ENCODE measurements at places on chromosomes 5 and 9. TPM values are rescaled to one million over a fixed set of nuclear protein-coding genes. Genes with fewer than 3 reads are reported as not detected.

- DNase-seq = no peak
Measured at GRCh38 chr9:7164440-7165330, 406.9 kb downstream of the KDM4C start.

- DNase-seq = peak; percentile 93
Measured at GRCh38 chr9:137034709-137035506, 3.0 kb upstream of the FUT7 start.

- DNase-seq = peak; percentile 5
Measured at GRCh38 chr9:106438928-106439327, 424.0 kb upstream of the ZNF462 start.

DNA sequence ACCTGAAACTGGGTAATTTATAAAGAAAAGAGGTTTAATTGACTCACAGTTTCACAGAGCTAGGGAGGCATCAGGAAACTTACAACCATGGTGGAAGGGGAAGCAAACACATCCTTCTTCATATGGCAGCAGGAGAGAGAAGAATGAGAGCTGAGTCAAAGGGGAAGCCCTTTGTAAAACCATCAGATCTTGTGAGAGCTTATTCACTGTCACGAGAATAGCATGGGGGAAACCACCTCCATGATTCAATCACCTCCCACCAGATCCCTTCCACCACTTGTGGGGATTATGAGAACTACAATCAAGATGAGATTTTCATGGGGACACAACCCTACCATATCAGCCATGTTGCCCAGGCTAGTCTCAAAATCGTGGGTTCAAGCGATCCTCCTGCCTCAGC lies 143.4 kb downstream of the FGF18 start:
- DNase-seq = no peak

GRCh38 chr5:53963958-53964357 lies 346.4 kb downstream of the ARL15 start:
- peak; percentile 21 for DNase-seq

GRCh38 chr5:138711087-138711486 lies 42.1 kb upstream of the CTNNA1 start:
- no peak for DNase-seq

DNA sequence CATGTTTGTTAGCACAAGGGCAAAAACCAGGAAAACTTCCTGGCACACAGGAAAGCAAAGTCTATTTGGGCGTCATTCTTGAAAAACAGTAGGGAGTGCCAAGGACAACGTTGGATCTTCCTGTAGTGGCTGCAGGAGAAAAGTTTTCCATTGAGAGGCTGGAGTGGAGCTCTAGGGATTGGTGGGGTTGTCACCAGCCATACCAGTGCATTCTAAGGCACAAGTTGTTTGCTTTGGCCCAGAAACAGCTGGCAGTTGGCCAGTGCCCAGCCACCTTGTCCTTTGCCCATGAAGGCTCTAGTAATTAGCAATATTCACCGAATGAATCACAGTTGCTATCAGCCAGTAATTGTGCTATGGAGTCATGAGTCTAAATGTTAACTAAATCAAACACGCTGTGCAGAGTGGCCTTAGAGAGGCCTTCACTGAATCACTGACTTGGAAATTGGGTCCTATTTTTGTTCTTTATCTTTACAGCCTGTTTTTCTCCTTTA lies 26.4 kb downstream of the TNFSF15 start:
- no peak for DNase-seq

DNA sequence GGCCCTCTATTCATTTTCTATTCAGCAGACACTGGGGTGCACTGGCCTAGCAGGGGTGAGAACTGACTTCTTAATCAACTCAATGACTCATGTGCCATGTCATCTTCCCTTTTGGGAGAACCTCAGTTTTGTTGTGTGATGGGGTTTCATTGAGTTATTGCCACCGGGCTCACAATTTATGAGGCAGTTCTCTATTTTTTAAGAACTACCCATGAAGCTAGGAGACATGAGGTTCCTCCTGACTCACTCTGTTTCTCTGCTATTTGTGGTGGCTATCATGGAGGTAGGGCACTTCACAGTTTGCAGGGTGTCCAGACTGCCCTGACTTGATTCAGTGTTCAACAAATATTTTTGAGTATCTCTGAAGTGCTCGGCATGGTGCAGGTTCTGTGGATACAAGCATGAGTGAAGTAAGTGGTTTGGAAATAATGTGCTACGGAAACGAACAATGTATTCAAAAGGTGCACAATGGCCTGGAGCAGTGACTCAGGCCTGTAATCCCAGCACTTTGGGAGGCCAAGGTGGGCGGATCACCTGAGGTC lies 39.3 kb downstream of the SPARC start:
- no peak for DNase-seq

DNA sequence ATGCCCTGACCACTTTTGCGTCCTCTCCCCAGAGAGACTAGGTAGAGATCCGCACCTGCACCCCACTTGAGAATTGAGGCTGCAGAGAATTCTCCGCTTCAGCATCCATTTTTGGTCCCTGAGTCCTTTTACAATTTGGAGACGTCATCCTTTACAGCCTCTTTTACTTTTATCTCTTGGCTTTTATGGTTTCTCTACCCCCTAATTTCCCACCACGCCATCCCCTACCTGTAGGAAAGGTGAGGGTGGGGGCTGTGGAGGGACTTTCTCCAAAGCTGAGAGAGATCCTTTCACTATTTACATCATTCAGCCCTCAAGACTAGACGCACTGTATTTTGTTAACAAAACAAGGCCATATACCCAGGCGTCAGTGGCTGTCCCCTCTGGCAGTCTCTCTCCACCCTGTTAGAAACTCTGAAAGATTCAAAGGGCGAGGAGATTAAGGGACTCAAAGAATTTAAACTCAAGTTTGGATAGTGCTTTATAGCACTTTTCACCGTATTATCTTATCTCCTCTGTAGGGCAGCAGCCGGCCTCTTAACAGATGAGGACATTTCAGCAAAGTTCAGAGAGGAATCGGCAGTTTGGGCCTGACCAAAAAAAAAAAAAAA lies 1.7 kb downstream of the MSX2 start:
- no peak for DNase-seq

GRCh38 chr5:105816961-105817360 lies 1853.8 kb downstream of the EFNA5 start:
- no peak for DNase-seq

GRCh38 chr5:111765613-111766571 lies 8.9 kb upstream of the NREP start:
- no peak for DNase-seq

DNA sequence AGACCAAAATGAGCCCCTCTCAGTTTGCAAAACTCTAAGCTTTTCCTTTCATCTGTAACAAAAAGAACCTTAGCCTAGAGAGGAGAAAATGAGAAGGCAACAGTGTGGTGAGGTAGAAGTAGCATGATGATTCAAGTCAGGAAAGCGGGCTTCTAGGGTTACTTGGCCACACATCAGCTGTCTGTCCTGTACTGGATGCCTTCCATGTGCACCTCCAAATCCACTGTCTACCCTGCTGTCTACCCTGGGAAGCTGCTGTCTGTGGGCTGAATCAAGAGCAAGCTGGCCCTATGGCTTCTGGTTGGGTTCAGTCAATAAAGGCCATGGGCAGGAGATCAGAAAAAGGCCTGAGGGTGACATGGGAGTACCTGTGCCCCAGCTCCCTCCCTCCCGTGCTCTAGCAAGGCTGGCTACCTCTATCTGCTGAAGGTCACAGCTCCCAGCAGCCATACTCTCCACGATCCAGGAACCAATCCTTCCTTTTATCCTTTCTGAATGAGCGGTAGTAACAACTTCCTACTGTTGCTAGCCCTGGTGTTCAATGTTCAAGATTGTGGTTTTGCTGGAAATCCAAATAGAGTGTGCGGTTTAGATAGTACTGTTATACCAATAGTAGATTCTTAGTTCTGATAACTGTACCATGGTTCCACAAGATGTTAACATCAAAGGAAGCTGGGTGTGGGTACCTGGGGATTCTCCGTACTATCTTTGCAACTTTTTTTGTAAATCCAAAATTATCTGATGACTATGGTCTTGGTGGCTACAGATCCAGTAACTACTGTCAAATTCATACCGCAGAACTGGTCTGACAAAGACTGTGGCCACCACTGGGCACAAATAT lies 191.0 kb downstream of the ESM1 start:
- DNase-seq = no peak

DNA sequence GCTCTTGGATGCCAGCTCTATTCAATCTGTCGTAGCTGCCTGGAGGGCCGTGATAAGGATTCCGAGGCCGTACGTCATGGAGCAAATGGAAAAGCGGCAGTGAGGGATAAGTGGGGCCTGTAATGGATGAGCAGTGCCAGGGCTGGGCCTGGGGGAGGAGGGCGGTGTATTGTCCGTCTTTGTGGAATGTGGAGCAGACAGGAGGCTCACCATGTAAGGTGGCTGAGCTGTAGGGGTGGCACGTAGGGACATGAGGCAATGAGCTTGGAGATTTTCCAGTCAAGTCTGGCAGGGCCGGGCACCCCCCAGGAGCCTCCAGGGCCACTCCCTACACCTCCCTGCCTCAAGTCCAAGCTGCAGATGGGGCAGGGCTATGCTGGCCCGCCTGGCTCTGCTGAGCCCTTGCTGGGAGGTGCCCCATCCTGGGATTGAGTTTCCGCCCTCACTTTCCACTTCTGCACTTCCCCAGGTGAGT lies 29.2 kb downstream of the NCS1 start:
- DNase-seq = no peak

- DNase-seq = no peak
Measured at GRCh38 chr5:98781964-98782363, 8.5 kb downstream of the RGMB start.

- DNase-seq = no peak
Measured at GRCh38 chr5:51373880-51374523, 9.2 kb upstream of the ISL1 start.

DNA sequence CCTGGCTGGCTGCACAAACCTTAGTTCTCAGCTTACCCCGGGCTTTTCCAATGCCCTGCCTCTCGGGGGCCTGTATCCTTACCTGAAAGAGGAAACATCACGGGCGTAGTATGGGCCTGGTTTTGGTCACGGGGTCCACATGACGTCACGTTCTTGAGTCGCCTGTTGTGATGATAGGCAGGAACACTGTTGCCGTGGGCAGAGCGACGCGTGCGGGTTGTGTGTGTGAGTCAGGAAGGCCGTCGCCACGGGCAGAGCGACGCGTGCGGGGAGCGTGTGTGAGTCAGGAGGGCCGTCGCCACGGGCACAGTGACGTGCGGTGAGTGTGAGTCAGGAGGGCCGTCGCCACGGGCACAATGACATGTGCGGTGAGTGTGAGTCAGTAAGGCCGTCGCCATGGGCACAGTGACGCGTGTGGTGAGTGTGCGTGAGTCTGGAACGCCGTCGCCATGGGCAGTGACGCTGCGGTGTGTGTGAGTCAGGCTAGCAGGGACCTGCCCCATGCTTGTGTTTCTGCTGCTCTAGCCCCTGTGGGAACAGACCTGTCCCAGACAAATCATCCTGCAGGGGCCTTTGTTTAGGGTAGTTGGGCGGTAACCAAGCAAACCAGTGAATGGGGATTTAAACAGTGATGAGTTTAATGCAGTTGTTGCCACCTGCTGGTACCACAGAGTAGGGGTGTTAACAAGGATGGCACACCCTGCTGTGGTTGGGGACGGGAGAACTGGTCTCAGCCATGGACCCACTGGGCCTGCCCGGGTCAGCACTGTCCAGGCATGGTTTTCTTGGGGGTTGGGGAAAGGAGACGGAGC lies 19.8 kb downstream of the TRIP13 start:
- peak; percentile 38 for DNase-seq

GRCh38 chr5:137286025-137286610 lies 213.0 kb downstream of the SPOCK1 start:
- DNase-seq = no peak

DNA sequence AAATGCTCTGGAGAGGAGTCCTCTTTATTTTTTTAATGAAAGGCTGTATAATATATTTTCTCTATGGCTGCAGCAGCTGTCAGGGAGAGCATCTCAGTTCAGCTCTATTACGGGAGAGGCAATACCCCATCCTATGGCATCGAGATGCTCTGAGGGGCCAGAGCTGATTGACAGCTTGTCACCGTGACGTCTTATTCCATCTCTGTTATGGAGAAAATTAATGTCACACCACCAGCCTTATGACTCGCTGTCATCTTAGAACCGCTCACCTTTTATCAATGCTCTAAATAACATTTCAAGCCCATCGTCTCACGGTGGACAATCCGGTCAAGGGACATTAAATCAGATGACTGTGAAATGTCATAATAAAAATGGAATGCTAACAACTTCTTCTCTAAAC lies 273.5 kb downstream of the SLF1 start:
- no peak for DNase-seq

ARSI gene
- 6.9 TPM for total RNA-seq

CD14 gene
- total RNA-seq = not detected

SLIT3 gene
- 0.59 TPM for total RNA-seq

HTR1A gene
- 4.7 TPM for total RNA-seq

CCDC187 gene
- total RNA-seq = not detected

FOXD4L5 gene
- total RNA-seq = not detected

ACTBL2 gene
- not detected for total RNA-seq

GHR gene
- 1.9 TPM for total RNA-seq

PLCXD3 gene
- not detected for total RNA-seq
